ENCODE measurements at places on chromosomes 4 and X.
A peak's percentile ranks its signal among the peaks of the same experiment; 100 is the strongest.

- no peak for DNase-seq
Observed at GRCh38 chr4:7756561-7757355, 182.9 kb downstream of the AFAP1 start.

- DNase-seq = no peak
Observed at GRCh38 chrX:25083661-25084060, 67.9 kb upstream of the ARX start.

GRCh38 chr4:24482871-24483270 is 101.5 kb downstream of the DHX15 start:
- no peak for DNase-seq

- DNase-seq = no peak
Observed at GRCh38 chr4:105544520-105545286, 7.7 kb upstream of the ARHGEF38 start.

DNA sequence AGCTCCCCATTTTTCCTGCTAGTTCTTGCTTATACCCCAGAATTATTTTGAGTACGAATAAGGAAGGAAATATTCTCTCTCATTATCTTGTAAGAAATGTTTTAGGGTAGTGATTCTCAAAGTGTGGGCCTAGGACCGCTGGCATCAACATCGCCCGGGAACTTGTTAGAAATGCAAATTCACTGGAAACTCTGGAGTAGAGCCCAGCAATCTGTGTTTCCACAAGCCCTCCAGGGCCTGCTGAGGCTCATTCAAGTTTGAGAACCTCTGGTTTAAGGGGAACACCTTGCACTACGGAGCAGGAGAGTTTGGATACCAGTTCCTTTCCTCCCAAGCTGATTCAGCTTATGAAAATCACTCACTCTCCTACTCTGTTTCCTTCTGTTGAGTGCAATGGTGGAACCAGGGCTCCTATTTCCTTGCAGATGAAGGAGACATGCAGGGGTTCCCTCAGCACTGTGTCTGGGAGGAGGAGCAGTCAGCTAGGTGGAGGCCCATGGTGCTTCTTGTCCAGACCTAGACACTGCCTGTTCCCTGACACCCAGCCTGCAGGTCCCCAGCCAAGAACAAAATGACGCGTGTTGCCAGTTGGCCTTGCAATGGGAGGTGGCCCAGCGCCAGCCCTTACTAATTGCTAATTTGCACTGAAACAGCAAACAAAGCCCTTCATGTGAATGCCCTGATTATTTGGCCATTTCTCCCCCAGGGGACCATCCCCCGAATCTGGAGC is 68.5 kb downstream of the CYTL1 start:
- DNase-seq = no peak

DNA sequence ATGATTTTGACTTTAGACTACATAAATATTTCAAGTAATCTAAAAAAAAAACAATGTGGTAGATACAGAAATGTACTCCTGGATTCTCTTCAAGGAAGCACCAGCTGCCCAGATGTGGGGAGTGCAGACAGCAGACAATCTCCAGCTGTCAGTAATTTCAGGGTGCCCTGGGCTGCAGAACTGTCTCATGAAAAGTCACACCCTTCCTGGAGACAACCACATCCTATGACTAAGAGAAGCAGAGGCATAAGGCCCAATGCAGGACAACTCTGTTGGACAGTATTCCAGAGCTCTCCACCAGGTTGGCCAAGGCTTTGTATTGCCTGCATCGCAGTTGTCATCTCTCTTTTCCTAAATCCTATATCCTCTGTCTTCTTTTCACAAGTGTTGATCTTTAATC is 34.4 kb upstream of the BLTP1 start:
- DNase-seq = no peak

GRCh38 chr4:148730766-148731165 is 288.6 kb upstream of the NR3C2 start:
- no peak for DNase-seq

- DNase-seq = no peak
Observed at GRCh38 chr4:41245983-41246382, 10.7 kb upstream of the UCHL1 start.

GRCh38 chr4:140138428-140138827 is 15.6 kb downstream of the MAML3 start:
- DNase-seq = no peak

DNA sequence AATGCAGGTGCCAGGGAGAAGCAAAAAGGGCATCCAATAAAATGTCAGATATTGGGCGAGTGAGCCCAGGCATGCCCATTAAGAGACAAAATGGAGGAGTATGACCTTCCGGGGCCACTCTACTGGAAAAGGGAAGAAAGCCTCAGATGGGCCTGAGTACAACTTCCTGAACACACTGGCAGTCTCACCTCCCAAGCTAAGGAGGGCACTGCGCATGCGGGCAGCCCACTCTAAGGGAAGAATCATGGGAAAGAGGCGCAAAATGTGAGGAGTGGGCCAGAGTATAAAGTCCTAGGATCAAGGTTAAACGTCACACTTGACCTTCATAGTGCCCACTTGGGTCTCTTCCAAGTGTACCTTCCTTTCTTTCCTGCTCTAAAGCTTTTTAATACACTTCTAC is 63.5 kb downstream of the TIGD2 start:
- DNase-seq = no peak

- DNase-seq = no peak
Observed at GRCh38 chr4:7938266-7938608, 1.4 kb downstream of the AFAP1 start.

DNA sequence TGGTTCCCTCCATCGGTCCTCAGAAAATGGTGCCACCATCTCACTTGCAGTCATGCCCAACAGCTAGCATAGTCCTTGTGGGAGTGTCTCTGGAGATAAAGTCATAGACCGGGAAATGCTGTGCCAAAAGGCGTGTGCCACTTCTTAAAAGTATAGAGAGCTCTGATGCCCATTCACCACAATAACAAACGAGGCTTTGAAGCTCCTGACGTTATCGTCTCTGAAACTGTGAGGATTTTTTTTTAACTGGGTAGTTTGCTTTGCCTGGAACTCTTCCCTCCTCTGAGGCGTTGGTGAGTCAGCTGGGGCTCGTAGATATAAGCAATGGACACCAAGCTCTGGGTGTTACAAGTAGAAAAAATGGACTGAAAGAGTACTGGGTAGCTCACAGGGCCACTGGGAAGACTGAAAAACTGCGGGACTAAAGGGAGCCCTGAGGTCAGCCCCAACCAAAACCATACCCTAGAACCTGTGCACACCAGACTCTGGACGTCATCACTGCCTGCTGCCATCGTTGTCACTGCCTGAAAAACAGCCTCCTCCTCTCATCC is 89.4 kb upstream of the TRIM2 start:
- no peak for DNase-seq

- DNase-seq = no peak
Observed at GRCh38 chr4:182768838-182769237, 148.3 kb downstream of the DCTD start.

GRCh38 chr4:75630174-75630936 is at the start of gene CDKL2:
TSS of gene CDKL2 (minus strand) at chr4:75630528. CDS start at chr4:75625988, 4,540 bp downstream.
- DNase-seq = peak; percentile 90

- no peak for DNase-seq
Observed at GRCh38 chr4:48896845-48897244, 9.7 kb downstream of the OCIAD2 start.

GRCh38 chrX:5965406-5965805 is 263.3 kb downstream of the NLGN4X start:
- DNase-seq = no peak
